ENCODE measurements at places on chromosomes 2 and 18.

- no peak for DNase-seq
Observed at GRCh38 chr2:76268484-76268883, 557.8 kb upstream of the GCFC2 start.

- no peak for DNase-seq
Observed at GRCh38 chr2:118223992-118224894, 136.0 kb downstream of the INSIG2 start.

DNA sequence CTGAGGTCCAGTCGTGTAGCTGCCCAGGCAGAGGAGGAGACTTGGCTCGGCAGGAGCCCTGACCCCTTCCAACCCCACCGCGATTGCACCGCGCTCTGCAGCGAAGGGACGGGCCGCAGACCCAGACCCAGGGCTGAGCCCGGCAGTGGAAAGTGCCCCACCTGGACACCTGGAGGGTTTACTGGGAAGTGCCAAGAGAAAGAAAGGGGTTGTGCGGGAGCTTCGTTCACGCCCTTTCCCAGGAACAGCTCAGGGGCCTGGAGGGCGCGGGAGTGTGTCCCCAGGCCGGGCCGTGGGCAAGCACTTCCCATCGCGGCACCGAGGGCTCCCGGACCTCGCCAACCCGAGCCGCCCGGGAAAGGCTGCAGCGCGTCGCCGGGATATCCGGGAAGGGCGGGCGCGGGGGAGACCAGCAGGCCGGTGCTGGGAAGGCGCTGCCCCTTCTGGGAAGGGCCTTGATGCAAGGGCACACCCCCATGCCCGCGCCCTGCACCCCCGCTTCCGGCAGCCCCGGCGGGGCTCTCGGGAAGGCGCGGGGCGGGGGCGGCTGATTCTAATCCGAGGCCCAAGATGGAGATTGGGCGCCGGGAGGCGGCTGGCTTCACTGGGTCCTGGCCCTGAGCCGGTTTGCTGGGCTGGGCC, 36.1 kb upstream of the MRPL33 start:
- DNase-seq = peak; percentile 43

- no peak for DNase-seq
Observed at GRCh38 chr2:1655461-1655860, 88.9 kb downstream of the PXDN start.

DNA sequence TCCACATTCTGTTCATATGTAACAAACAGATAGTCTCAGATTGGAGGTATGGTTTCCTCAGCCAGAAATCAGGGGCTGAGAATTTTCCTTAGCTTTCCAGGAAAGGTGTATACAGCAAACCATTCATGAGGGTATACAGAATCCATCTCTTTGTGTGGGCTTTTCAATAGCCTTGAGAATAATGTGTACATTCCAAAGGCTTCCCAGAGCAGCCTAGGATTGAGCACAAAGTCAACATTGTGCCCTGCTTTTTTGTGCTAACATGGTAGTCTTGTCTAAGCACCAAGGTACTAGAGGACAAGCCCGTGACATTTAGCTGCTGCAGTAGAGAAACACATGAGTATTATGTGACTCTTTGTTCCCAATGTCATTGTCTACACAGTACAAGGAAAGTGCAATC, 322.1 kb upstream of the TANK start:
- no peak for DNase-seq

GRCh38 chr2:196528486-196529223, 110.9 kb upstream of the CCDC150 start:
- no peak for DNase-seq

GRCh38 chr2:233060980-233061590, 943 bp downstream of the INPP5D start:
- no peak for DNase-seq

All from GOT3 (cell line).